SHP77 (cell line): ENCODE measurements at places on chromosomes 16 and 17.

GRCh38 chr16:58842156-58842555 lies 108.0 kb upstream of the GOT2 start:
- no peak for DNase-seq

DNA sequence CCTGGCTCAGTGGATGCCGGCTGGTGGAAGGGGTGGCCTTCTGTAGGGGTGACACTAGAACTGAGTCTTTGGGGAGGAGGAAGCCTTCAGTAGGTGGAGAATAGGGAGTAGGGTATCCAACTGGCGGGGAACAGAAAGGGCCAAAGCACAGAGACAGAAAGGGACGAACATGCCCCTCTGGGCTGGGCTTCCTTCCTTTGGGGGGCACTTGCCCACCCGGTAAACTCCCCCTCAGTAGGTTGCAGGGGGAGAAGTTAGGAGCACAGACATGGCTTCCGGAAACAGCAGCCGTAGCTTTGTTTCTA lies 774 bp downstream of the ENGASE start:
- no peak for DNase-seq

DNA sequence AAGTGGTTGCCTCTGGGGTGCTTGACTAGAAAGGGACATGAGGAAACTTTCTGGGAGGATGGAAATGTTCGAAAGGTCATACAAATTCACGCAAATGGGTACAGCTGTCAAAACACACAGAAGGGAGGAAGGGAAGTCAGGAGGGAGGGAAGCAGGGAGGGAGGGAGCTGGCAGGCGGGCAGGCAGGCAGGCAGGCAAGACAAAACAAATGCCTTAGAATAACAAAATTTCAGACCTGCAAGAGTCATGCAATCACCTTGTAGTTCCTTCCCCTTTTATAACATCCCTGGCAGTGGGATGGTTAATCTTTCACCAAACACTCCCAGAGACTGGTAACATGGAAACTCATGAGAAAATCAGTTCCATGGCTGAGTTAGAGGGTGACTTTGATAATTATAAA lies 189.2 kb downstream of the STX8 start:
- DNase-seq = peak; percentile 17

GRCh38 chr17:58249270-58250133 lies 11.1 kb downstream of the LPO start:
- DNase-seq = no peak

GRCh38 chr17:73914536-73915274 lies 270.5 kb upstream of the SDK2 start:
- no peak for DNase-seq

GRCh38 chr16:22973522-22973921 lies 159.6 kb downstream of the HS3ST2 start:
- DNase-seq = no peak

DNA sequence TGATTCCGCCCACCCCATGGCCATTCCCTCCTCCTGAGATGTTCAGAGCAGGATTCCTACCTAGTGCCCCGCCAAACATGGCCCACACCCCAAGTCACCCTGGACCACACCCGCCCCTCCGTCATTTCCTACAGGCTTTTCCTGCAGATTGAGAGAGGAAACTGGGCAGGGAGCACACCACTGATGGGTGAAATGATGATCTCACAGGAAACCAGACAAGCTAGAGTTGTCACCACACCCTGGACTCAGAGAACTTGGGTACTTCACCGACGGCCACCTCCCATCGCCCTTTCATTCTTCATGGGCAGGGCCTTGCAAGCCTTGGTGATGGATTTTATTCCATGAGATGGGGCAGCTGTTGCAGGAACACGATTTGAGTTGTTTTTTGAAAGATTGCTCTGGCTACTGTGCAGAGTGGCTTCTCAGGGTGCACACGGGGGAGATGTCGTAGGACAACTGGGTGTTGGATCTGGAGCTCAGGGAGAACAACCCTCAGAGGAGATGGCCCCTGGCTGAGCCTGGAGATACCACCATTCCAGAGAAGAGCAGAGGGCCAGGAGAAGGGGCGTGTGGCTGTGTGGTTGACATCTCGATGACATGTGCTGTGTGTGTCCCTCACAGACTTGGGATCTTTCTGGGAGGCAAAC lies 7.4 kb upstream of the B9D1 start:
- no peak for DNase-seq

DNA sequence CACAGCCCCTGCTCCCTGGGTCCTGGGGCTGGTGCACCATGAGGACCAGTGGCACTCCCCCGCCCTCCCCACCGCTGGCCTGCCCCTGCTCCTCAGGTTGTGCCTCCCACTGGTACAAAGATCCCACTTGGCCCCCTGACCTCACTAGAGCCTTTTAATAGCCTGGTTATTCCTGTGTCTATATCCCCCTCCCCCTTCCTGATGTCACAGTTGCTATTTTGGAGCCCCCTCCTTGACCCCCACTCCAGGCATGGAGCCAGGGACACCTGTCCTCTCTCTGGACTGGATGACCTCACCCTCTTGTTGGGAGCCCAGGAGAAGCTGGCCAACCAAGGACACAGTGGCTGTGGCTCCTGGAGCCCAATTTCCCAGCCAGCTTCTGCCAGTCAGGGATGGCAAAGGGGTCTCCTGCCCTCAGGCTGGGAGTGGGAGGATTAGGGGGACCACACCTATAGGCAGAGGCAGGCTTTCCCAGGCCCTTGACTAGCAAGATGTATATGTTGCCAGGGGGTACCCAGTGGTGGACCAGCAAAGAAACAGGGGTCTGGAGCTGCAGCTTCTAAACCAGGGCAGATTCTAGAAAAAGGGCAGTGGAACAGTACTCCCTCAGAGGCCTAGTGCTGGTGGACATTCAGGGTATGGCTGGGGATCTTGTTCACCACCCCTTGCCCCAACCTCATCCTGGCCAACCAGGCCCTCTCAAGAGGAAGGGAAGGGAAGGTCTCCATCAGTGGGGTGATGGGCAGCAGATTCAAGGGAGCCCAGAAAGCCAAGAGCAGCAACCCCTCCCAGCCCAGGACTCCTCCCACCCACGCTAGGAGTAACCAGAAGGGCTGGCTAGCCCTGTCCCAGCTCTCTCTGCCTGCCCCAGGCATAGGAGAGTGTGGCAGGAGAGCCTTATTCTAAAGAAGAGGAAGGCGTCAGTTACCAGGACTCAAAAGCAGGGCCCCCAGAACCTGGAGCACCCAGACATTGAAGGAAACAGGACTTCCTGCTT lies 10.9 kb downstream of the HDAC5 start:
- peak; percentile 70 for DNase-seq

DNA sequence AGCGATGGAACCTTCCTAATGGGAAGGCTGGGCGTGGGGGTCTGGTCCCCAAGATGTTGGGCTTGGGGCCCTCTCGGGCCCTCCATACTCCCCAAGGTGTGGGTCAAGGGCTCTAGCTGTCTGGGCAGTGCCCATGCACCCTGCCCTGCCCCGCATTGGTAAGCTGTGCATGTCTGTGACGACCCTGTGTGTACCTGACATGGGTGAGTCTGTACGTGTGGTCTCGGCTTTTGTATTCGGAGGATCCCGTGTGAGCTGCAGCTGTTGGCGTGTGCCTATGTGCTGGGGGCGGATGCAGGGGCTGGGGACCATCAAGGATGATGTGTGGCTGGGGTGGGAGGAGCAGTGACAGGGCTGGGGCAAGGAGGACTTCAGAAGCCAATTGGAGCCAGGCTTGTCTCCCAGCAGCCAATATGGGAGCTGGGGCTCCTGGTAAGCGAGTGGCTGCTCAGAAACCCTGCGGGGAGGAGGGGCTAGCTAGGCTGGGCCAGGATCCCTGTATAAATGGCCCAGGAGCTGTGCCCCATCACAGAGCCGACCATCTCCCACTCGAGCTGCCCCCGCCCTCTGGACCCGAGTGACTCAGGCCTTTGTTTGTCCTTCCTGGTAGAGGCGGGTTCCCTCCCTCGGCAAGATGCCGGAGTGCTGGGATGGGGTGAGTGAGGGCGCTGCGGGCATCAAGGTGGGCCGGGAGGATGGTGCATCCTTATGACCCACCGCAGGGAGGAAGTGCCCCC lies at the start of gene NDRG4:
Gene NDRG4, plus strand, starts transcription at position 529 of the 737 bp plus-strand sequence. Its CDS starts 106 bp downstream, at position 635.
- peak; percentile 94 for DNase-seq

GRCh38 chr16:12532871-12533610 lies 270.6 kb downstream of the CPPED1 start:
- DNase-seq = no peak

DNA sequence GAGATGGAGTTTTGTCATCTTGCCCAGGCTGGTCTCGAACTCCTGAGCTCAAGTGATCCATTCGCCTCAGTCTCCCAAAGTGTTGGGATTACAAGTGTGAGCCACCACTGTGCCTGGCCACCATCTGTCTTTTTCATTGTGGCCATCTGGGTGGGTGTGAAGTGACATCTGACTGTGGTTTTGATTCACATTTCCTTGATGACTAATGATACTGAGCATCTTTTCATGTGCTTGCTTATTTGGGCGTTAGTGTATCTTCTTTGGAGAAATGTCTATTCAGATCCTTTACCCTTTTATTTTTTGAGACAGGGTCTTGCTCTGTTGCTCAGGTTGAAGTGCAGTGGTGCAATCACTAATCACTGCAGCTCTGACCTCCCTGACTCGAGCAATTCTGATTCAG lies 53.9 kb upstream of the ERN1 start:
- DNase-seq = no peak

- DNase-seq = no peak
Observed at GRCh38 chr17:58084317-58084981, 1.2 kb downstream of the DYNLL2 start.

DNA sequence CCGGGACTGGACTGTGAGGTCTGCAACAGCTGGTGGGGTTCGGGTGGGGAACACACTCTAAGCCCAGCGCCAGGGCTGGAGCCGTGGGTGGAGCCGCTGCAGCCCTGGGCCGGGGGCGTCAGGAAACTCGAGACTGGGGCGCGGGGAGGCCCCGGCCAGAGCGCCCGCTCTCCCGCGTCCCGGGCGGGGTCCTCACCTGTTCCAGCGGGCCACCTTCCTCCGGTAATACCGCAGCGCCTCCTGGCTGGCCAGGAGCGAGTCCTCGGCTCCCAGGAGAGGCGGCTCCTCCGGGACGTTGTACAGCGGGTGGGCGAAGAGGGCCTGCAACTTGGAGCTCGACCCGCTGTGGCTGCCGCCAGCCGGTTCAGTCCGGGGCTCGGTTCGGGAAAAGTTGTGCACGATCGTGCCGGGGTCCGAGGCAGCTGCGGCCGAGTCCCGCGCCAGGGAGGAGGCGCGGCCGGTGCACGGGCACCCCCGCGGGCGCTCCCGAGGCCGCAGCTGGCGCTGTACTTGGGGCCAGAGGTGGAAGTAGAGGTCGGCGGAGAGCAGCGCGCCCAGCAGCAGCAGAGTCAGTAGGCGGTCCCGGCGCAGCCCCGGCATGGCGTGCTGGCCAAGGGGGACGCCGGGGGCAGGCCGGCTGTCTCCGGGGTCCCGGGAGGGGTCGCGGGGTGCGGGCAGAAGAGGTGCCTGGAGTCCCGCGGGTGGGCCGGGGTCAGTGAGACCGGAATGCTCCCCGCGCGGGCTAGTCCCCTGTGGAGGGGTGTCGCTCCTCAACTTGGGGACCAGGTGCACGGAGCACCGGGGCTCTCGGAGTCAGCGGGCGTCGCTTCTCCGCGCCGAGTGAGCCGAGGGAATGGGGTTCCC lies 868 bp downstream of the FAM20A start:
- DNase-seq = no peak

GRCh38 chr17:4852567-4853207 lies 19.5 kb downstream of the MINK1 start:
- DNase-seq = peak; percentile 47

DNA sequence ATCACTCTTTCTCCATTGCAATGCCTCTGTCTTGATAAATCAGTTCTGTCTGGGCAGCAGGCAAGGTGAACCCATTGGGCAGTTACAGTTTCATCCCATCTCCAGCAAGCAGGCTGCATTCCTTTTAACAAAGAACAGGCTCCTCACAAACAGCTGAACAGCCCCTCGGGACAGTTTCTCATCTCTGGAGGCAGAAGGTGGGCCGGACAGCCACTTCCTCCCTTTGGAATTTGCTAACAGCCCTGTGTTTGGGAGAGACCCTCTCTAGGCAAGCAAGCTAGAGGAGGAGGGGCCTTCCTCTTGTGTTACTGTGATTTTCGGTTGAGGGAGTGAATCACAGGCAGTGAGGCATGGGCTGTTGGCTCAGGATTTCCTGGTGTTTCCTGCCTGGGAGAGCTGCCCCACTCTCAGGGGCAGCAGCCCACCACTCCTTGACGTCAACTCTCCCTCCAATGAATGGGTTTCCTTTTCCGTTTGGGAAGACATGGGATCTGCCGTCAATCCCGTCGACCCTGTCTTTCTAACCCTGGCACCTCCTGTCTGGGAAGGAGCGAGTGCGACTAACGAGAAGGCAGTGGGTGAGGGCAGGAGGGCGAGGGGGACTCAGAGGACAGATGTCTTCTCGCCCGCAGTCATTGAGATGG lies 3.7 kb upstream of the PGS1 start:
- DNase-seq = no peak

GRCh38 chr17:62895320-62896301 lies 70.4 kb upstream of the TANC2 start:
- DNase-seq = no peak

- no peak for DNase-seq
Observed at GRCh38 chr16:81522108-81522701, 77.6 kb downstream of the CMIP start.

DNA sequence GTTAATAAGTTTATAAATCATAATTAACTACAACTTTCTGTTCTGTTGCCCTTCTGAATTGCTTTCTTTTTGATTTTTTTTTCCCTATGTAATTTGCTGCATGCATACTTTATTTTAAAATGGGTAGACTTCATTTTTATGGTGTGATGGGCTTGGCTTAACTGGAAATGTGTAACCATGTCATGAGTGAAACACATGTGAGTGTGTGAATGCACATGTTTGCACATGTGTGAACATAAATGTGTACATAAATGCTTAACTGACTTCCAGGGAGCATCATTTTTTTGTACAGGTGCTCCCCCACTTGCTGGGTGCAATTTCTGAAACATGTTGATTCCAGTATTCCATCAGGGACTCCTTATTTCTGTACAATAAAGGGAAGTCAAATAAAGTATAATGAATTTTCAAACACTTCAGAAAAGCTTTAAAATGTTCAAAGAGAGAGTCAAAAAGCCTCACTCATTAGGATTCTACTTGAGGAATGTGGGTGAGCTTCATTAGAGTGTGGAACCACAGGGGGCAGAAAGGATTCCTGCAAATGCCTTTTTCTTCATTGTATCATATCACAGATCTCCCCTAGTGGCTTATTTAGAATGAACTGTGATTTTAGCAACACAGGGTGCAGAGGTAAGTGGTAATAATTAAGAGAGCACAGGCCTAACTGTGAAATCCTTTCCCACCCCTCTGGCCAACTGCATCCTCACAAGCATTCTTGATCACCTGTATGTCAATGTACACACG lies 31.7 kb upstream of the CDH11 start:
- DNase-seq = no peak

- no peak for DNase-seq
Observed at GRCh38 chr16:62738666-62739460, 702.6 kb upstream of the CDH8 start.

DNA sequence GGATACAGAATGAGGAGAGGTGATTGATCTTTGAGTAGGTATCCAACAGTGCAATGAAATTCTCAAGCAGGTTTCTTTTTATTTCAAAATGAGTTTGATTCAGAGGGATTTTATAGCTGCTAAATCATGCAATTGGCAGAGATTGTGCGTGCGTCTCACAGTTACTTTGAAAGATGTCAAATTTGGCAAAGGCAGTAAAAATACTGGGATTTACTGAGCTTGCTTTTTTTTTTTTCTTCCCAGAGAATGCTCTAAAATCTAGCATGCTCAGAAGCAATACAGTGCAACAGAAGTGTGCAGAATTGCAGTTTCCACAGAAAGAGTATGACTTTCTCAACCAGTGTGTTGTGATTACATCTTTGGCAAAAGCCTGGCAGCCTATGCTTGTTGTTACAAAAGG lies 410.7 kb upstream of the GOT2 start:
- DNase-seq = no peak

- no peak for DNase-seq
Observed at GRCh38 chr17:2453325-2453724, 52.5 kb upstream of the MNT start.
